CD4-positive, alpha-beta T cell treated with Interleukin-4 for 1 hour (primary cell): ENCODE measurements at places on chromosomes 7 and 10.

DNA sequence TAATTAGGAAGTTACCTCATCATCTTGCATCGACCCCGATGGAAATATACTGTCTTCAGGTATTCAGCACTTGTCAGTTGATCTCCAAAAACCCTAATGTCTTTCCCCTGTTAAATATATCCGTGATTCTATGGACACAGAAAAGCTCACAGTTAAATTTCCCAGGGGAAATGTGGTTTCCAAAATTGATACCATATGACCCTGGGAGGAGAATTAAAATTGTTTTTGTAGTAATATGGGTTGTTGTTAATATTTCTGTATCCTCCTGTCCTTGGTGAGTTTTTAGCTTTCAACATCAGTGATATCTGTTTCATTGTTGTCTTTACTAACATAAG, 132.1 kb downstream of the CELF2 start:
- no peak for DNase-seq

DNA sequence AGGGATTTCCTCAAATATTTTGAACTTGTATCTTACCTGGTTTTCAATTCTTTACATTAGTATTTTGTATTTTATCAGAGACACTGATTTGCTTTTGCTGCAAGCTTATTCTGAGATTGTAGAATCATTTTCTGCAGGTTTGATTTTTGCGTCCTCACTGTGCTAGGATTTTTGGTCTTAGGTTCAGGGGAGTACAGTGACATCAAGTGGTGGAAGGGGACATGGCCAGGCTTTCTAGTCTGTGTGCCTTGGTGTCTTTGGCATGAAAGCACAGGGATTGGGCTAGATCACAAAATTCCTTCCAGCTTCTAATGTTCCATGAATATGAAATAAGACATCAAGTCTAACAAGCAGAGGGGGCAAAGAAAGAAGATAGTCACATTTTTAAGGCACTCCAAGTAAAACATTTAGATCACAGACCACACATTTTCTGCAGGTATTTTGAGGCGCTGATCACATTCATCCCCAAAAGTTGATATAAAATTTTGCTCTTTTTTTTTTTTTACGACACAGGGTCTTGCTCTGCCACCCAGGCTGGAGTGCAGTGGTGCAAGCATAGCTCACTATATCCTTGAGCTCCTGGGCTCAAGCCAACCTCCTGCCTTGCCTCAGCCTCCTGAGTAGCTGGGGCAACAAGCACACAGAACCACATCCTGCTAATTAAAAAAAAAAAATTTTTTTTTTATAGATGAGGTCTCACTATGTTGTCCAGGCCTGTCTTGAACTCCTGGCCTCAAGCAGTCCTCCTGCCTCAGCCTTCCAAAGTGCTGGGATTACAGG, 124.4 kb downstream of the PON1 start:
- no peak for DNase-seq

DNA sequence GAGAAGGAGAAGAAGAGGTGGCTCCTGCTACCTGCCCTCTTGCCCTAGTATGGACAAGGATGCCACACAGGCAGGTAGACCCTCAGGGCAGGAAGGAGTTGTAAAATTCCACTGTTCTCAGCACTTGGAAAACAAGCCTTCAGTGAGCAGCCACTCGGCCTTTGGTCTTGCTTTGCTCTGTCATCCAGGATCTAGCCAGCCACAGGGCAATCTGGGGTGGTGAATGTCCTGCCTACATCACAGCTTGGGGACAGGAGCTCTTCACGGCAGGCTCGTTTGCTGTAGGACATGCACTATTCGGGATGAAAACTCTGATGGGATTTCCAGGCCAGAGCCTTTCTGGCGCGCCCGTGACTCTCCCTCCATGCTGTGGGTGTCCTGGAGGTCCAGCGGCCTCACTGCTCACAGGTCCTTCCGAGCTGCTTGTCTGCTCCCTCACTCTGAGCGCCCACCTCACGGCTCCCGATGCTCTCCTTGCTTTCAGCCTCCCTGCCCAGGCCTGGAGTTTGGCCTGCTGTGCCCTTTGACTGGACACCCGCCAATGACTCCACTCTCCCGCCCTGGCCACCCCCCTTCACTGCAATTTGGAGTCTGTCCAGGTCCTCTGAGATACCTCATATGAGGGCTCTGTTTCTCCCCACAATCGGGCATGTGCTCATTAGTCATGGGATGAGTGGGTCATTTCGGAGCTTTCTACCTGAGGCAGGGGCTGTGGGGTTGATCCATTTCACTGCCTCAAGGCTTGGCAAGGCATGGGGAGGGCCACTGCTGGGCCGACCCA, 227.2 kb upstream of the GRB10 start:
- no peak for DNase-seq

DNA sequence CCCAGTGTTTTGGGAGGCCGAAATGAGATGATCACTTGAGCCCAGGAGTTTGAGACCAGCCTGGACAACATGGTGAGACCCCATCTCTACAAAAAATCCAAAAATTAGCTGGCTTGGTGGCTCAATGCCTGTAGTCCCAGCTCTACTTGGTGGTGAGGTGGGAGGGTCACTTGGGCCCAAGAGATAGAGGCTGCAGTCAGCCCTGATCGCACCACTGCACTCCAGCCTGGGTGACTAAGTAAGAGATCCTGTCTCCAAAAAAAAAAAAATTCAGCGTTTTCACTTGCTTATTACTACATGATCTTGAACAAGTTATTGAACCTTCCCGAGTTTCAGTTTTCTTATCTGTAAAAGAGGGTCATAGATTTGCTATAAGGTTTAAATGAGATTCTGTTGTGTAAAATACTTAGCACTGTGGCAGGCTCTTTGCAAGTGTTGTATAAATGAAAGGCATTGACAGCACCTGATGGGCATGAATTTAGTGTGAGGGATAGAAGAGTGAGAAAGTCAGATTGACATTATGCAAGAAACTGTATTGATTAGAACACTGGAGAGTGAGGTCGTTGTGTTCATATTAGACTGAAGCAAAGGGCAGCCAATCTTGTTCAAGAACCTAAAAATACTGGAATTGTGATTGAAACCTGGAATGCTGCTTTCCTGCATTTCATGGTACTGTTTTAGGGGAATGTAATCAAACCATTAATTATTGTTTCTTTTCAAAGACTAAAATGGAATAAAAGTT, 136.8 kb downstream of the LCOR start:
- no peak for DNase-seq

DNA sequence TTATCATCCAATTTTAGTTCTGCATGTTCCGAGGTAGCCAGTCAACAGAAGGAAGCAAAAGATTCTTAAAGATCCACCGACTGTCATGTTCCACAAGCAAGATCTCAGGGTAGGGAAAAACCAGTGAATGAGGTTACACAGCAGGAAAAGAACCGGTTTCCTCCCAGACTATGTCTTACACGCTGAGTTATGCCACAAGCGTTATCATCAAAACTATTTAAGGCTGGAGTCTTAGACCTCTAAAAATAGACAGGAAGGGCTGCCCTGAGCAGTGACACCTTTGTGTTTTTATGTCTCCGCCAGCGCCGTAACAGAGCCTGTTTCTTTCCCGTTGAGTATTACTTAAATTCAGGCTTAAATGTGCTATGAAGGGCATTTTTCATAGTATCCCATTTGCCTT, 48.3 kb downstream of the PROSER2 start:
- no peak for DNase-seq

DNA sequence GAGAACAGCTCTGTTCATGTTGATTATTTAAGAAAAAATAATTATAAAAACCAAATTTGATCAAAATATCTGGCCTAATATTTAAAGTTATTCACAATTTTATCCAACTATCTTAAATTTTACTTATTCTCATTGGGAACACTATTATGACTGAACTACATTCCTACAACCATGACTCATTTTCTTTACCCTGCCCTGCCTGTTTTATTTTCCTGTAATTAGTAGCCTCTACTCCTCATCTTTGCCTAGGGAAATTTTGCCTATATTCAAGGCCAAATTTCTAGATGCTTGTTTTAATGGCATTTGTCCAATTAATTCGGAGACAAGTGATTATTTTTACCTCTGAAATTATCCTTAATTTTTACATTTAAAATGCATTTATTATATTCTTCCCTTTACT, 289.7 kb upstream of the TMEM229A start:
- DNase-seq, result no peak
